ENCODE measurements at places on chromosomes 3 and 15.

GRCh38 chr3:27805282-27805681, 83.2 kb upstream of the EOMES start:
- no peak for DNase-seq

GRCh38 chr3:126472277-126473006, 3.2 kb downstream of the ZXDC start:
- DNase-seq, result no peak

DNA sequence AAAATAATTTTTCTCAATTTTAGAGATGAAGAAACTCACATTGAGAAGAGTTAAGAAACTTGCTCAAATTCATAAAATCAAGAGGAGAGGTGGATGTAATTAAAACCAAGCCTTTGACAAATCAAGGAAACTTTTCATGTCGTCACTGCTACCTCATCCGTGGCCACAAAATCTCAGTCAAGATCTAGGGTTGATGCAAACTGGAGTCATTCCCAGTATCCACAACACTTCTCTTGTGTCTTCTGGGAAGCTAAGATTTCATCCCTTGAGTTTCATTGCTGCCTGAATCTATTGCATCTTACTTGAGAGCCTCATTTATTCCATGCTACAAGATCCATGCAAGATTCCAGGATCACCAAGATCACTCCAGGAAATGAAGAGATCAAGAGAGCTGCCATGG, 5.4 kb upstream of the FBN1 start:
- DNase-seq, result no peak

DNA sequence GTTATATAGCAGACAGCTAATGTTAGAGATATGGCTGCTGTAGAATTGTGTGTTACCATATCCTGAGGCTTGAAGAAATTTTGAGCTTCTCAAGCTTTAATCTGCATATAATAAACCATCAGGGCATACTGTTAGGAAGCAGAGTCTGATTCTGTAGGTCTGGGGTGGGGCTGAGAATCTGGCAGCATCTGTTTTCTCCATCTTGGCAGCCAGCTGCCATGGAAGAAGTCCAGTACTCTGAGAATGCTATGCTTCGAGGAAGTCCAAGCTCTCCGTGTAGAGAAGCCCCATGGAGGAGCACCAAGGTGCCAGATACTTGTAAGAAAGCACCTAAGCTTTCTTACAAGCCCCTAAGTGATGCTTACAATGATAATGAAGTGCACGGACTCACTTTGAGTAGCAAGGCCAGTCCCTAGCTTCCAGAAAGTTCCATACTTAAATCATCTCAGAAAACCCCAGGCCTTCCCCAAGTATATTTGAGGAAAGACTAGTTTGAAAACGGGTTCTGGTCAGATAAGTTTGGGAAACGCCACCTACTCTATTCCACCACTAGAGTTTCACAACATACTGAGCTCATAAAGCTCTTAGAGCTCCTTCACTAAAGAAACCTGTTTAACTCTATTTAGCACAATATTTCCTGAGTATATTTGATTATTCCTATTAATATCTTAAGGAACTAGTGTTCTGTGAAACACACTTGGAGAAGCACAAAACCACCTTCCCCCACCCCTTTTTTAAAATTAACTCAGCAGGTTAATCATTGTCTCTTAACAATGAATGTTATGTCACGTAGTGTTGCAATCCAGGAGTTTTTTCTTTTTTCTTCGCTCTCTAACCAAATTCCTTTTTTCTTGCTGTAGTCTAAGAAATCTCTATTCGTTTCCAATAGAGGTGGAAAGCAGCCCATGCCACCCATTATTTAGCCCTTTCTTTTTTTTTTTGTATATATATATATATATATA, 59.9 kb upstream of the RASGRP1 start:
- no peak for DNase-seq

GRCh38 chr15:37107071-37107743, 6.9 kb upstream of the MEIS2 start:
- no peak for DNase-seq

GRCh38 chr15:53831907-53832770, 72.7 kb upstream of the WDR72 start:
- no peak for DNase-seq

DNA sequence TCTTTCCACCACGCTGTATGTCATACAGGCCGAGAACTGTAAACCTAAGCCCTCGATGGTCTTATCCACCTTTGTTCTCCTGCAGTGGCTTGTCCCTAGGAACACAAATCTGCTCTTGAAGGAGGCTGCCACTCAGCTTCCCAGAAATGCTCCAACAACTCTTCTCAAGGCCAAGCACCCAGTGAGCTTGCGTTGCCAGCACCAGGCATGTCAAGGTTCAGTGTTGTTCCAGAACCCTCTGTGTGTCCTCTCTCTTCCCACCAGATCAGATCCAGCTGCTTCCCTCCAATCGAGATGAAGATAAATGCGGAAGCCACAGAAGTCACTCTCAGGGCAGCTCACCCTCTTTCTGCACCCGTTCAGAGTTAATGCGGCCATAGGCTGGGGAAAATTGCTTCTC, 11.3 kb upstream of the MYZAP start:
- no peak for DNase-seq

DNA sequence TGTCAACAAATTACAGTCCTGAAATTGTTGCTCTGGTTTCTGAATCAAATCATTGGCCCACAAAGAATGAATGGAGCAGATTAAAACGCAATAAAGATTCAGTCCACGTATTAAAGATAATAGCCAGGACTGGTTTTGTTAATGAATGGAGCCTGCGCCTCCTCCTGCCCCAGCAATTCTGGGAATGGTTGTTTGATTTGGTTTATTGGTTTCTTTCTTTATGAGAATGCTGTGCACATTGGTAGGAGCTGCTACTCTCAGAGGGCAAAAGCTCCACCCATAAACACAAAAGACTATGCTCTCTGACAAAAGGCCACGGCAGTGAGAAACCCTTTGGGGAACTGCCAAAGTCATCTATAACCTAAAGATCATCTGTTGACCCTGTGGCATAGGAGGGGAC, 261.1 kb downstream of the ABHD5 start:
- DNase-seq, result no peak

- DNase-seq, result no peak
These were observed 24.0 kb upstream of the CSTA start for GRCh38 chr3:122301063-122301462.

GRCh38 chr3:169663951-169664820, 674 bp upstream of the MECOM start:
- DNase-seq, result no peak

DNA sequence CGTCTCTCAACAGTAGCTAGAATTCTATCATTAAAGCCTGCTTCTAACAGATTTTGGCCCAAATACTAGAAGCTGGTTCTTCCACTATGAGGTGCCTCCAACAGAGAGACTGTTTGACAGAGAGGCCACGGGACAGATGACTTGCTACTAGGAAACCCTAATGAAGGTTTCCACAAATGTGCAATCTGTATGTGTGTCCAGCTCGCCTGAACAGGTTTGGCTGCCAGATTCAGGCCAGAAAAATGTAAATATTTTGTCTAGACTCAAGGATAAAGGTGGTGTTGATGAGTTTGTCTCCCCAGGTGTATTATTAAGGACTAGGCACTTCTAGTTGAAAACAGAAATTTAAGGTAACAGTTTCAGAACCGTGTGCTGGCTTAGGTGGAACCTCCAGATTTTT, 91.6 kb upstream of the TRIM42 start:
- no peak for DNase-seq

DNA sequence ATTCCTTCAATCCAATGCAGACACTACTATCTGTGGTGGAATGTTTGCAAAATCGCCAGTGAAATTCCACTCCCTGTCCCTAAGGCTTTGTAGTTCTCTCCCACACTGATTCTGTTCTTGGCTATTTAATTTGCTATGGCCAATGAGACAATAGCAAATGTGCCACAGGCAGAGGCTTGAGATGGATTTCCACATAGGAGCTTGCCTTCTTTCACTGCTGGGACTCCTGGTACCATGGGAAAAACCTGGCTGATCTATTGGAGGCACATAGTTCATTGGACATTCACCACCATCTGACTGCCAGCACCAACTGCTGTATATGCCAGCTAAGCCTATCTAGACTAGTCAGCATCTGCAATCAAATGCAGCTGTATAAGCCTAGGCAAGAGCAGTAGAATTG, 103.8 kb downstream of the NR1D2 start:
- no peak for DNase-seq

GRCh38 chr3:30941342-30941741, 46.9 kb upstream of the GADL1 start:
- DNase-seq, result no peak

- no peak for DNase-seq
These were observed 16.0 kb downstream of the NR1D2 start for GRCh38 chr3:23961066-23961465.

DNA sequence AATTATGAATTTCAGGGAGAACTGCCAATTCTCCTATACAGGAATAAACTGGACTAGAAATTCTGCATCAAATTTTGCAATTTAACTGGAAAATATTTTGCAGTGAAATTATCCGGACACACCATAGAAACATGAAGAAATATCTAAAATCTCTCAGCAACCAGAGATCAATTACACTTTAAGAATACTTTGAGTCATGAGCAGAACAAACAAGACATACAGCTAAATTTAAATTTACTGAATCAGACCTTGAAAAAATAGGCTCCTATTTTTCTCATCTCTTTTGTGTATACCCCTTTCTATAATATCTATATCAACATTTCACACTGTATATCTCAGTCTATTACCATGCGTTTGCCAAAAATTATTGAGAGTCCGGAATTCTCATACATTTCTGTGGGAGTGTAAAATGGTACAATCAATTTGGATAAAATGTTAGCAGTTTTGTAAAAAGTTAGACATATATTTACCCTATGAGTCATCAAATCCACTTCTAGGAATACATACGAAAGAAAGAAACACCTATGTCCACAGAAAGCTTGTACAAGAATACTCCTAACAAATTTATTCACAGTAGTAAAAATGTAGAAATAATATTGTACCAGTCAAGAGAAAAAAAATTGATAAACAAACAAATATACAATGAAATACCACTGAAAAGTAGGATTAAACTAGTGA, 593.1 kb upstream of the NECTIN3 start:
- no peak for DNase-seq

GRCh38 chr15:56460071-56460470, 4.9 kb downstream of the MNS1 start:
- DNase-seq, result no peak

DNA sequence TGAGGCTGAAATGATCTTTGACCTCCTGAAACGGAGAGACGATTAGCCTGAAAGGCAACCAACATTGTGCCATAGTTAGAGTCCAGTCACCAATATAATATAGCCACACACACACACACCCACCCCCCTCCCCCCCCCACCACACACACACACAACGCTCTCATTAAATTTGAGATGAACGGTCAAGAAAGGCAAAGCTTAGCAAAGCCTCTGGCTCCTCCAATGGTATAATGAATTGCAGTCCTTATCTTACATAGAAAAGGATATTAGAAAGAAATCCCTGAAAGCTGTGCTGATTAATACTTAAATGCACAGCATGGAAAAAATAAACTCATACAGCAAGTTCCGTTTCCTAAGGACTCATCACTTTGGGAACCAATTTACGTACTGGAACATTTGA, 876 bp upstream of the ZNF385D start:
- no peak for DNase-seq

GRCh38 chr15:90203473-90203872, 2.3 kb downstream of the SEMA4B start:
- no peak for DNase-seq

DNA sequence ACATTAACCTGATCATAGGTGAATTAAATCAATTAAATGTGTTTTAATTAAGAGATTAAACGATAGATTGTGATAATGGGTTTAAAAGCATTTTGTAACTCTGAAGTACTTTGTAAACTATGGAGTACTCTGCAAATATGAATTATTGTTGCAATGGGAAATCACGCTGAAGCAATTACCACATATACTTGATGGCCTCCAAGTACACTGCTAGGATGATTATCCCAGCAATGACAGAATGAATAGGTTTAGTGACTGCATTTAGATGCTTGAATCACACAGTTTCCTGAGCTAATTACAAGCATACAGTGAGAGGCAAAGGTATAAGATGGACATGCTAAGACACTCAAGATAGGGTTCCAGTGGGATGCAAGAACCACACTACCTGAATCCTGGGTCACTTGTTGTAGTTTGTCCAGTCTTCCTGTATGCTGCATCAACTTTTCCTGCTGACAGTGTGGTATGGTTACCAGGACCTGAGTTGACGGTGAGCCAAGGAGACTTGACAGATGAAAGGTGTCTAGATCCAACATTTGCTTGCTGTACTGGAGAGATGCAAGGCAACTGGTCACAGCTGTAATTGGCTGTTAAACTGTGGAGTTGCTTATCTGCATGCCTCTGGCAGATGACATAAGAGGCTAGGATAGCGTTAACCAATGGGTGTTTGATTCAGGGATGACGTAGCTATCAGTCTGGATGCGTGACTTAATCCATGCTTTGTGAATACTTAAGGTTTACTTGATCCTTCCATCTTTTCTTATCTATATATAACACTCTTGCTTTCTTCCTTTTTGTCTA, 38.0 kb downstream of the RNF13 start:
- no peak for DNase-seq

DNA sequence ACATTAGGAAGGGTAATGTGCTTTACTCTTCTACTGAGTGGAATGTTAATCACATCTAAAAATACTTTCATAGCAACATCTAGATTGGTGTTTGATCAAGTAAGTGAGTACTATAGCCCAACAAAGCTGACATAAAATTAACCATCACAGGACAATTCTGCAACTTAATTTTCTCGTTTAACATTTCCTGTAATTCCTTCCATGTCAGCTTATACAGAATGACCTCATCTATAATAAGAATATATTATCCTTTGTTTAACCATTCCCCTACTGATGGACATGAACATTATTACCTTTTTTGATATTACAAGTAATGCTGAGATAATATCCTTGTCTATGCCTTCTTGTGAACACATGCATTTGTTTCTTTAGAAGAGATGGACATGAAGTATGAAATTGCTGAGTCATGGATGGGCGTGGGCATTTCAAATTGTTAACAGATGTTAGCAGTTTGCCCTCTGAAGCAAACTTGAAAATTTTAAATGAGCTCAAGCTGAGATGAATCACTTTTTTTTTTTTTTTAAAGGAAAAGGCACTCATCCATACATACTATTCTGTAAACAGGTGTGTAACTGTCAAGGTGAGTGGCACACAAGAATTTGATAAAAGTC, 85.1 kb downstream of the OXNAD1 start:
- DNase-seq, result no peak

- DNase-seq, result no peak
These were observed 314.0 kb upstream of the THBS1 start for GRCh38 chr15:39266890-39267289.

DNA sequence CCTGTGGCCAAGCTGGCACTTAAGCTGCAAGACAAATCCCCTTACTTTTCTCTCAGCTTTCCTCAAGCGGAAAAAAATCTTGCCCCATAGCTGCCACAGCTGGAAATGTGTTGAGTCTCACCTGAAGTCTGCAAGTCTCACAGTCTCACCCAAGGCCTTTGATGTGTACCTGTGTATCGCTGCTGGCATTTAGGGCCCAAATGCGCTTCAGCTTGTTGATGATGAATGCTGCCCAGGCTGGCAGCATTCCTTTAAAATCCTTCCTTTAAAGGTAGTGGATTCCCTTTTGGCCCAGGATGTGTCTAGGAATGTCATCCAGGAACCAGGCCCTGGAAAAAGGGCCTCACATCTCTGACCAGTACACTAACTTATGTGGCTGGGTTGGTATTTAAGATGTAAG, 7.0 kb downstream of the OR5K4 start:
- DNase-seq, result no peak

- DNase-seq, result no peak
These were observed at the start of gene SHF for GRCh38 chr15:45187894-45188830. Gene SHF (minus strand): TSS chr15:45187966. CDS start chr15:45187951, 15 bp downstream.

GRCh38 chr15:101070502-101071273, 151.5 kb downstream of the LRRK1 start:
- DNase-seq, result no peak

Data from GM19239 (cell line).